ENCODE measurements at places on chromosomes 6 and 20.

GRCh38 chr6:121437851-121438651, 2.6 kb downstream of the GJA1 start:
- no peak for DNase-seq

DNA sequence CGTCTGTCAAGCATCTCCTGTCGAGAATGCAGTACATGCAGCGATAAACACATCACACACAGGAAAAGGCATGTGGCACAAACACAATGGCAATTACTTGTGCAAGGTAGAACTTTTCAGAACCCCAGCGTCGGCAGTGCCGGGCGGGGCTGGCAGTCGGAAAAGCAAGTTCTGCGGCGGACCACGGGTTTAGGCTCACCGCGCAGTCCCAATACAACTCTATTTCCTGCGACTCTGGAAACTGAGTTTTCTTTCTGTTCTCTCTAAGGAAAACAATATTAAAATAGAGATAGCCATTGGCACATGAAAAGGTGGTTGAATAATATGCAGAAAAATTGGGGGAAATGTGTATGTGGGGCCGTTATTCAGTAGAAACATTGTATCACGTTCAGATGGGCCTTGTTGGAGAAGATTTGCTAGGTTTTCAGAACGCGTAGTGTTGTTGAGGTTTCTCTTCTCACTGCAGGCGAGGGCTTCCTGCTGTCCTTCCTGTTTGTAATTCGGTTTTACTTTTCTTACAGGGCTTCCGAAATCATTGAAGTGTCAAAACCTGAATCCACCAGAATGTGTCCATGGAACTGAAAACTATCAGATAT, 369.5 kb downstream of the THBS2 start:
- no peak for DNase-seq

GRCh38 chr6:15316754-15317153, 70.9 kb downstream of the JARID2 start:
- no peak for DNase-seq

DNA sequence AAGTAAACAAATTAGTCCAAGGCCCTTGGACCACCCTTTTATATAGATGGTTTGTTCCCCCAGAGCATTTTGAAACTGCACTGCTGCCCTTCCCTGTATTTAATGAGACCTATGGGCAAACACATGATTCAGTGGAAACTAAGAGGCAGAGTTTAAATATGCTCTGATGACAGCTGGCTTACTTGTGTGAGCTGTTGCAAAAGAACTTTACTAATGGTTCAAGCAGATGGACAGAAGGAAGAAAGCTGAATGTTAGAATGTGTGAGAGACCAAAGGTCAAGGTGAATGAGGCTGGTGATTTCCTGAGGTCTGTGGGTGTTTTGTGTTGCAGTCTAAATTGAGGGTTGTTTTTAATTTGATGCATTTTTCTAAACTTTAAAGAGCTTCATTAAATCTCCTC, 123.0 kb upstream of the CEP162 start:
- no peak for DNase-seq

DNA sequence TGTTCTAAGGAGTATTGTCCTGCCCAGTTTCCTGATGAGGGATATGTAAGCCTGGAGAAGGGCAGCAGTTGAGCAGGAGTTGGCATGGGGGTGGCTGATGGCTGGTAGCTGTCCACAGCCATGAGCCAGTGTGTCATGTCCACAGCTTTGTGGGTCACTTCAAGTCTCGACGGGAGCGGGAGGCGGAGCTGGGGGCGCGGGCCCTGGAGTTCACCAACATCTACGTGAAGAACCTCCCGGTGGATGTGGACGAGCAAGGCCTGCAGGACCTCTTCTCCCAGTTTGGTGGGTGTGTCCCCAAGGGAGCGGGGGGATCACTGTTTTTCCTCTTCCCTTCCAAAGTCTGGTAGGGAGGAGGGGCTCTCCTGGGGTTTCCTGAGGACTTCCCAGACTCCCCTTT, 8.9 kb downstream of the PABPC1L start:
- DNase-seq = no peak
